ENCODE measurements at places on chromosomes 7 and 10. TPM values are rescaled to one million over a fixed set of nuclear protein-coding genes. Genes with fewer than 3 reads are reported as not detected.

ZNF32 gene
- total RNA-seq = 51.3 TPM

ANKRD22 gene
- total RNA-seq = 0.44 TPM

PDCD4 gene
- 155 TPM for total RNA-seq

PTPN12 gene
- total RNA-seq = 121 TPM

OR2A5 gene
- total RNA-seq = not detected

KAZALD1 gene
- total RNA-seq = 24.5 TPM

ADAMTS14 gene
- 5.2 TPM for total RNA-seq

CADPS2 gene
- 29.2 TPM for total RNA-seq

C1GALT1 gene
- 96.4 TPM for total RNA-seq

GALNT17 gene
- total RNA-seq = 27.0 TPM

PARP12 gene
- 19.5 TPM for total RNA-seq

HTR5A gene
- total RNA-seq = 0.22 TPM

WDR86 gene
- 19.7 TPM for total RNA-seq

TRIM4 gene
- 38.9 TPM for total RNA-seq

TDRD1 gene
- 0.38 TPM for total RNA-seq

IQUB gene
- total RNA-seq = 4.2 TPM

EPDR1 gene
- 20.7 TPM for total RNA-seq

FOXI2 gene
- not detected for total RNA-seq

LLCFC1 gene
- total RNA-seq = not detected

TAS2R40 gene
- total RNA-seq = not detected

NEURL1 gene
- total RNA-seq = 16.8 TPM

Measured in camera-type eye (tissue), 1 donor.